T follicular helper cell (primary cell): ENCODE measurements at places on chromosomes 4 and X.

DNA sequence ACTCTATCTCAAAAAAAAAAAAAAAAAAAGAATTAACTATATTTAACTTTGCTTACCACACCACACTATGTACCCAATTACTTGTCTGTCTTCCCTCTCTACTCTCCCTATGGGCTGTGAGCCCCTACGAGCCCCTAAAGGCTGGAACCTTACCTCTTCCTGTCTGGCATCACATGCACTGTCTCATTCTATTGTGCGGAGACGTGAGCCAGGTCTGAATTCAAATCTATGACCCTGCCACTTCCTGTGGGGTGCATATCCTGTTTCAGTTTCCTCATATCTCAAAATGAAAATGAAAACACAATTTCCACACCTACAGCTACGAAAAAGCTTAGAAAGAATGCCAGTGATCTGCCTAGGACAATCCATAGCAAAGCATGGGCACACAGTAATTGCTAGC is 42.9 kb upstream of the HS3ST1 start:
- peak; percentile 24 for DNase-seq

DNA sequence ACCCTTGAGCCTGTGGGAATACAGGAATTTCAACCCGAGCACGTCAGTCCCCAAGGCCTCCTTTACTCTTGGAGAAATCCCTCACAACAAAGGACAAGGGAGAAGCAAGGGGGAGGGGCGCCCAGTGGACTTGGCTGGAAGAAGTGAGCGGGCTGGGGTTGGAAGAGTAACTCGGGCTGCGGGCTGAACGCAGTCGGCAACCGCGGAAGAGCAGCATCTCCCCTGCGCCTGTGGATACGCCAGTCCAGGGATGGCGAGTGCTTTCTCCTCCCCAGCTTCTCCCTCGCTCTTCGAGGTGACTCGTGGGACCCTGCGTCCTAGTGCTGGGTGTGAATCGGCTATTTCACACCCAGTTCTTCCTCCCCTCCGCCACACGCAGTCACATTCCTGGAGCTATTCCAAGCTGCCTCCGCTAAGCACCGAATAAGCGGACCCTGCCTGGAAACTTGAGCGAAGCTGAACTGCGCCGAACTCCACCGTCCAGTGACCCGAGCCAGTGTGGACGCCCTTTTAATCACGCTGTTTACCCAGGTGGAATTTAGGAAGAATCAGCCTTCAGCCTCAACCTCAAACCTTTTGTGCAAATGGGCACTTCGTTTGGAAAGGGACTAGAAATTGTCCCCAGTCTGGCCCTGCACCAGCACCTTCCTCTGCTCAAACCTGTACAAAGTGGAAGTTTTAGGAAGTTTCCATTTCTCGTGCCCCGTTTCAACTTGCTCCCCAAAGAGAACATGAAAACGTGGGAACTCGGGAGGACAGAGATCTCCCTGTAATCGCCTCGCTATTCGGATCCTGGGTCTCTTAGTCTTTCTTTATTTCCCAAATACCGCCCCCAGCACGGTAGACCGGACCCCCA is 64.3 kb upstream of the WDR17 start:
- DNase-seq: no peak

DNA sequence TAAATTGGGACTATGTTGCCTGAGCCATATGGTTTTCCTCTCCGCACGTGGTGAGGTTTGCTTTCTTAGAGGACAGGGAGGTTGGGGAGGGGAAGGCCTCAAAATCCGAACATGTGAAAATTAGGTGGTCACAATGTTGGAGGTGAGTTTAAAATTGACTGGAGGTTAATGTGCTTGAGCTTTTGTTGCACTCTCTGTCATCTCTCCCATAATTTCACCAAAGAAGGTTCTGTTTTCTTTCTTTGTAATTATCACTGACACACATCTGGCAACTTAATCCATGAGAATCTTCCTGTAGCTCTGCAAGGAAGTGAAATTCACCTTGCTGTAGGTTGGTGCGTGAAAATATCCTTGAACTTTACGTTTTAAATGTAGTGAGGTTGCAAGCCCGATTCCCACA is 225.5 kb downstream of the PDGFC start:
- no peak for DNase-seq

- DNase-seq: peak; percentile 6
Observed at GRCh38 chr4:173264684-173265185, 69.4 kb downstream of the HMGB2 start.

- DNase-seq: no peak
Observed at GRCh38 chrX:28120072-28120471, 138.8 kb upstream of the DCAF8L1 start.

DNA sequence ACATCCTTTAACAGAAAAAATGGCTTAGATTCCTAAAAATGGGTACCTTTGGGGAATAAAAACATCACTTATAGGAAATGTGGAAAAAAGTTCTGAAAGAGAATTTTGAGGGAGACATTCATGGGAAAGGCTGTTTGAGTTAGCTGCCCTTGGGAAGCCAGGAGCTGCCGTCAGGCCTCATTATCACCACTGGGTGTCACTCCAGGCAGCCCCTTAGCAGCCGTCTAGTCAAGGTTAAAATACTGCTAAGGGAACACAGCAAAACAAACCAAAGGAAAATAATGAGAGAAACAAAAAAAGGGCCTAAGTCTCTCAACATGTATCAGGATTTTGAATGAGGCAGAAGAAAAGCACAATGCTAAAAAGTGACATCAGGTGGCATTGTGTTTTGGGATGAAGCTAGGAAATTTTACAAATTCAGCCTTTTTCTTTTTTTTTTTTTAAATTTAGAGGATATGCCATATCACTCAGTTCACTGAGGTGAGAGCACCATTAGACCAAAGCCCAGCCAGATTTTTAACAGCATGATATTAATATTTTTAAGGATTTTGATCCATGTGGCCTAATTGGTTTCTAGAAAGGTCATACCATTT is 235.3 kb downstream of the GPAT3 start:
- DNase-seq: no peak

DNA sequence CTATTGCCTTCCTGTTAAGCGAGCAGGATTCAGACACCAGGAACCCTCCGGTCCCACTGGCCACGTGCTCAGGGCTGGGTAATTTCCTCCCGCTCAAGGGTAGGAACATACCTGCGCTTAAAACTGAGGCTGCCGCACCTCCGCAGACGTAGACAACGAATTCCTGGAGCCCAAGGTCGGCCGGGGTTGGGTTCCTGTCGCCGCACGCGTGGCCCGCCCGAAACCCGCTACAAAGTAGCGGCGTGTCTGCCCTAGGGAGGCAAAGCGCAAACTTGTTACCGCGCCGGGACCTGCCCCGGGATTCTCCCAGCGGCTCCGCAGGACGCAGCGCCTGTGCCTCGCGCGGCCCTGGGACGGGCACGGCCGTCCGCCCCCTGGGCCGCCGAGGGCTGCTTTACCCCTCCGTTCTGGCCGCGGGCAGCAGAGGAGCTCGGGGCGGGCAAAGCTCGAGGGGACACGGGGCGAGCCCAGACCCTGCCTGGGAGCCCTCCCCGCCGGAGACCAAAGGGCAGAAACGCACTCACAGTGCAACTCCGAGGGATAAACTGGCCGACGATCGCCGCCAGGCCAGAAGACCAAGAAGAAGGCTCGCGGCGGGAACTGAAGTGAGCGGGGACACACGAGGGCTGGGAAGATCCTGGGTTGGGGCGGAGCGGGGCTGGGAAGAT is at the start of gene ERVMER34-1:
TSS of gene ERVMER34-1 (minus strand) at position 607 of the 668 bp plus-strand sequence. CDS start 5,905 bp downstream, outside the sequence.
- DNase-seq: no peak

- no peak for DNase-seq
Observed at GRCh38 chrX:8946563-8946962, 87.4 kb downstream of the FAM9B start.

- DNase-seq: no peak
Observed at GRCh38 chr4:88630756-88631155, 38.5 kb downstream of the HERC3 start.

DNA sequence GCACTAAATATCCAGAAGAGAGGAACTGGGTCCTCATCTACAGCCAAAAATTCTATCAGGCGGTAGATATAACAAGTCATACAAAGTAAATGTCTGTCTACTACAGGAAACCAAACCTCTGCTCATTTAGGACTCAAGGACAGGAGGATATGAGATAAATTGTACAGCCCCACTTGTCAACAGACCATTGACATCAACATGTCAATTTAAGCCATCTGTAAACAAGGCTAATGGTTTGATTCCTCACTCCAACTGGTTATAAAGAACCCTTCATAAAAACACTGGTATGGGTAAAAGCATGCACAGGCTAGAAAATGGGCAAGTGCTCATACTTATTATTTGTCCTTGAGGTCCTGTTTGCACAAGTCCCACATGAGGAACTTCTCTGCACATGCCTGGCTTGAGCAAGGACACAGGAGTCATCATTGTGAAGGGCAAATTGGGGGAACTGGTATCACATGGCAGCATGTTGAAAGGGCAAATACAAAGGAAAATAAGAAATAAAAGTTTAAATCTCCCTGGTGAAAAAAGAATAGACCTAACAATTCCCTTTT is 13.2 kb downstream of the RTL8B start:
- no peak for DNase-seq

DNA sequence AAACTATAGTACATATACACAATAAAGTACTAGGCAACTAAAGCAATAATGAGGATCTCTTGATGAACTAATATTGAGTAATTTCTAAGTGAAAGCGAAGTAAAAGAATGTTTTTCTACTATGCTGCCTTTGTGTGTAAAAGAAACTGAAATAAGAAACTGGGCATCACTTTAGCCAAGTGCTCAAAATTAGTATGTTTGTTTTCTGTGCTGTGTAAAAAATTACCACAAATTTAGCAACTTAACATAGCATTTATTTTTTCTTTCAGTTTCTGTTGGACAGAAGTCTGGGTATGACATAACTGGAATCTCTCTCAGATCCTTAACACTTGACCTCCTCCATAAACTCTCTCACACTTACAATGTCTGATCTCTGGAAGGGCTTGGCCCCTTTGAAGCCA is 687.1 kb upstream of the MAGEB2 start:
- DNase-seq: no peak

DNA sequence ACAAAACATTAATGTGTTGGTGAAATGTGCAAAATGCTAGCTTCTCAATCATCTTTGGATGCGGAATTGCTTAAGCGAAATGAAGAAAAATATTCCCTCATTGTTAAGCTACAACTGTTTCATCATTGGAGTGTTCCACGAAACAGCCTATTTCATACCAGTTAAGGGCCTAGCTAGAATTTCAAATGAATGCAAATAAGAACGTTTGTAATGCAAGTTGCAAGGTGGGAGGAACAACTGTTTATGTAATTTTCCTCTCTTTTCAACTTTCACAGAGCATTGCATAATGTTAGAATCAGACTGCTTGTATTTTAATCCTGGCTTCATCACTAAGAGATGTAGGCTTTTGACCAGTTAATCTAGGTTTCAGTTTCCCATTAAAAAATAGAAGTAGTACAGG is 480.1 kb downstream of the IL1RAPL1 start:
- DNase-seq: no peak

DNA sequence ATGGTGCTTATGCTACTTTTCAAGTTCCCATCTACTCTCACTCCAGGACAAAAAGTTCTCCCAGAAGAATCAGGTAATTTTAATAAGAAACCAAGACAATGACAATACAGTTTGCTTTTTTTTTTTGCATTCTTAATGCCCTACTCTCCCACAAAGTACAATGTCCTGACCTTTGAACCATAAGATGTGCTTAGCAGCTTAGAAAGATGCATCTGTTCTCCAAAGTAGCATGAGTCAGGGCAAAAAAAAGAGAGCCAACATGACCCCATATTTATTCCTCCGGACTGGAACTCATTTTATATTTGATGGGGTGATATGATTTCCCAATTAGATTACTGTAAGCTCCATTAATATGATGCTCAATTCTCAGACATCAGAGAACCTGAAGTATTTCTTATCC is 16.5 kb upstream of the PDCL2 start:
- no peak for DNase-seq

DNA sequence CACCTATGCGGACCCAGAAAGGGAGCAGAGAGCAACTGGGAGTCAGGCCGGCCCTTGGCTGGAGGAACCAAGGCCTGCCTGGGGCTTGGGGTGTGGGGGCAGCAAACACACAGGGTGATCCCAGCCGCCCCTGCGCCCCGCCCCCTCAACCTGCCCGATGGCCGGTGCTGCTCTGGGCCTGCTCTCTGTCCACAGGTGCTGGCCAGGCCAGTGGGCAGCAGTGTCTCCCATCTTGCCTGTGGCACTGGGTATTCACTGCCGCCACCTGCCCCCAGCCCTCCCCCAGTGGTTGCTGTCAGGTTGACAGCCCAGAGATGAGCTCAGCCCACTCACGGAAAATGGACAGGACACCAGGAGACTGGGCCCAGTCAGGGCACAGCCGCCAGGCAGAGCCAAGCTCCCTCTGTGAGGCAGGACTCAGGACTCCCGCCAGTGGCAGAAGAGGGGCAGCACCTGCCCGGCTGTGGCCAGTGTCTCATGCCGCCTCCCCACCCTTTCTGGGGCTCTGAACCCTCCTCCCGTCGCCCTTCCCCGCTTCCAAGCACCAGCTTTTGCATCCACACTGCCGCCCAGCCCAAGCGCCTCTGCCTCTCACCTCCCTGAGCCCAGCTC is 4.7 kb downstream of the NKX1-1 start:
- no peak for DNase-seq

DNA sequence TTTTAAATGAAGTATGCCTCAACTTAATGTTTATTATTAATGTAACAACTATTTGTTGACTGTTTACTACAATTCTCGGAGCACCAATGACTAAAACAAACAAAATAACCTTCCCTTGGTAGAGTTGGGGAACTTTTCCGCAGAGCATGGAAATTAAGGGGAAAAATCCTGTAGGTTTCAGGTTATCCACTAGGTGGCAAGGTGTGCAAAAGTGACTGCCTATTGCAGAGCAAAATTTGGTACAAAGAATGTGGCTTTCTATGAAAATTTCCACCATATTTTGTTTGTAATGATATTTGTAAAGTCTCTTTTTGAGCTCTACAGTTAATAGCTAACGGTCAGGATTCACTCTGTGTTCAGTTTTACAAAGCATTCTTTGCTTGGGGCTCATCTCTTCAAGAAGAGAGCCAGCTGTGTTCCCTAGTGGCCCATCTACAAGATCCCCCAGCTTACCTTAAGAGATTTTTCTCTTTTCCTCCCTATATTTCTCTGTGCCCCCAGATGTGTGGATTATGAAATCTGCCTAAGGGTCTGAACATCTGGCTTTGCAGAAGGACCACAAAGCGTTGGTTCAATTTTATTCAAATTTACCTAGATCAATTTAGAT is 61.1 kb downstream of the FBXO8 start:
- no peak for DNase-seq

DNA sequence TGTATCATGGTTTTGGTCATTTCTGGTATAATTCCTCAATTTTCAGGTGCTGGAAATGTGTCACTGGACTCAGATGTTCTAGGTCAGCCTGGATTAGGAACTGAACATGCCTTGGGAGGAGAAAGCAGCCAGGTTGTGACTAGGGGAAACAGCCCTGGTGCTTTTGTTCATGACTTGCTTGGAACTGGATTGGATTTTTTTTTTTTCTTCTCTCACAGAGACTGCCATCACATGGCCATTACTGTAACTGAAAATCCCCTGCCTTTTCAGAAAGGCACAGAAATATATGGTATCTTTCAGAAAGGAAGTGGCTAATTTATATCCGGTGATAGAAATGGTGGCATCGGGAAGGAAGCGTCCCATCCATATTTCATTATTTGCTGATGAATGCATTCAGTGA is 34.6 kb downstream of the SEPTIN11 start:
- no peak for DNase-seq
